ENCODE measurements at places on chromosomes 3 and 15.
A peak's percentile ranks its signal among the peaks of the same experiment; 100 is the strongest.

DNA sequence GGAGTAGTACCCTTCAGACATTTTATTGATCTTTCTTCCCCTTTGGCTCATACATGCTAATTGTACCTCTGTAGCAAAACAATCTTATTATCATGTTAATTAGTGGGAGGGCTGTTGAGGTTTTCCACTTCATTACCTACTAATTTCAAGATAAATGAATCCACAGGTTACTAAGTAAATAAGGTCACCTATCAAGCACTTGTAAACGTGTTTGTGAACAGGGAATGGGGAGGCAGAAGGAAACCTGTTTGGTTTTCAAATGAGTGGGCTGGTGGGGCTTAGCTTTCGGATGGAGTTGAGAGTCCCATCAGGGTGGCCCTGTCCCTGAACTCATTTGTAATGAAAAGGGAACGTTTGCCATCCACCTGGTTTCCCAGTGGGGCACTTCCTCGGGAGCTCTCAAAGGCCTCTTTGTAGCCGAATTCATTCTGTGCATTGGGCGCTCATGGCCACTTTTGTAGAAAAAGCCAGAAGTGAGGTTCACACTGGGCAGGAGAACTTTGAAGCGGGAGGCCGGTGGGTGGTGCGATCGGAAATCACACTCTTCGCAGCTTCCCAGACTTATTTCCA is 419.8 kb upstream of the NR2F2 start:
- no peak for DNase-seq

- peak; percentile 29 for DNase-seq
Measured at GRCh38 chr3:30222441-30222840, 384.0 kb upstream of the TGFBR2 start.

- DNase-seq = no peak
Measured at GRCh38 chr3:136943436-136943835, 14.3 kb upstream of the IL20RB start.

DNA sequence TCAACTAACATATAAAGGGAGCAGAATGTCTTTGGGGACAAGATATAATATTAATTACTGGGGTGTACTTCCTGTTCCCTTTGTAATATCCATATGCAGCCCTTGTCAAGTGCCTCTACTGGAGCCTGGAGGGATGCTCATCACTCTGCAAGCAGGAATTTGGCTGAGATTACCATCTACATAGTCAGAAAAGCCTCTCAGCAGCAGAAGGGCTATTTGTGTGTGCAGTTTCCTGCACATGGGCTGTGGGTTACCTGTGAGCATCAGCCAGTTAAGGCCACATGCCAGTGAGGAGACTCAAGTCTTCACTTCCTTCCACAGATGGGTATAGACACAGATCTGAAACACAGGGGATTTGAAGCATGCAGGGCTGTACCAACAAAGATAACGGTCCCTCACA is 278.1 kb upstream of the PLSCR5 start:
- DNase-seq = no peak

DNA sequence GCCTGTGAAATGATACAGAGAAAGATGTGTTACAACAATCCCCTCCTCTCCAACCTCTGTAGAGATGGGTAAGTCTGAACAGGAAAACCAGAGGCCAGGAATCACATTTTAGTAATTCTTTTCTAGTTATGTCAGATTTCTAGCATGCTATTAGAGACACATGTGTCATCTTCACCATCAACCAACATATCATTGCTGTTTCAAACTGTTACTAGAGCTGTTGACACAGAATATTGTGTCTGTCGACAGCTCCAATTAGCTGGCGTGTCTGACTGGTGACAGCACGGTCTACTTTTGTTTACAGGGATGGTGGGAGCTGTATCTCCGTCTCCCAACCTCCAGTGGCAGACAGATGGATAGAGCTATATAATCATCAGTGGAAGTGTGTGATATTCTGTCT is 393.2 kb downstream of the SOX2 start:
- DNase-seq = no peak

DNA sequence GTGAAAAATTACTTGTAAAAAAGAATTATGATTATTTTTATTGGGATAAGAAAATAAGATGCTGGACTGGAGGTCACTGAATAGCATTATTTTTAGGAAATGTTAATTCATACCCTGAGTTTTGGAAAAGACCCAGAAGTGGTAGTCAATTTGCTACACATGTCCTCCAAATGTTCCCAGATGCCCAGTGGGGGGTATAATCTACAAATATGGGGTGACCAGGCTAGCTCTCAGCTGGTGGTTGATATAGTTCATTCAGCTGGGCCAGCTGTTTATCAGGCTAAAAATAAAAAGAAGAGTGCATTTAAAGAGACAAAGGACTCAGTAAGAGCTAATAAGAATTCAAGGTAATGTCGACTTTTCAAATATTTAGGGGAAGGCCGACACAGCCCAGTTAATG is 402.0 kb upstream of the GOLIM4 start:
- DNase-seq = no peak

DNA sequence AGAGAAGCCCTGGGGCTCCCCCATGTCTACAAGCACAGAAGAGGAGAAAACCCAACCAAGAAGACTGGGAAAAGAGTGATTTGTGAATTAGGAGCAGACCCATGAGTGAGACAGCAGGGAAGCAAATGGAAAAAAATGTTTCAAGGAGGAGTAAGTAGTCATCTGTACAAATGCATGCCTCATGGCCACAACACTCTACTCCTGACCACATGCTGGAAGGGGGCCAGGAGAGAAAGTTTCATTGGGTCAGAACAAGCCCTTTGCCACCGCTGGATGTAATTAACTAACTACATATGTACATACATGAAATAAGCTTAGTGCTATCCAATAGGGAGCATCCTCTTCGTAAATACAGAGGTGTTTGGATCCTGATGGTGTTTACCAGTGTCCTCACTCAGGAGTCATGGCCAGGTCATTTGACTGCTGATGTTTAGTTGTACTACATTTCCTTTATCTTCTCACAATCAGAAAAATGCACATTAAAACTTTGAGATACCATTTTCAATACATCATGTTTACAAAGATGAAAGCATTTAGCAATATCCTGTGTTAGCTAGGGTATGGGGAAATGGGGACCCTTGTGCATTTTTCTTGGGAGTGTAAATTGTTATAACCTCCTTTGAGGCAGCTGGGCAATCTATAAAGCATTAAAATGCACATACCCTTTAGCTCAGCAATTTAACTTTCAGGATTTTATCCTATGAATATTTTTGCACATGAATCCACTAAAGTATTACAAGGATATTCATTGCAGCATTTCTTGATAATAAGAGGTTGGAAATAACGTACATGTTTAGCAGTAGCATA is 27.1 kb downstream of the CLRN1 start:
- DNase-seq = peak; percentile 52

DNA sequence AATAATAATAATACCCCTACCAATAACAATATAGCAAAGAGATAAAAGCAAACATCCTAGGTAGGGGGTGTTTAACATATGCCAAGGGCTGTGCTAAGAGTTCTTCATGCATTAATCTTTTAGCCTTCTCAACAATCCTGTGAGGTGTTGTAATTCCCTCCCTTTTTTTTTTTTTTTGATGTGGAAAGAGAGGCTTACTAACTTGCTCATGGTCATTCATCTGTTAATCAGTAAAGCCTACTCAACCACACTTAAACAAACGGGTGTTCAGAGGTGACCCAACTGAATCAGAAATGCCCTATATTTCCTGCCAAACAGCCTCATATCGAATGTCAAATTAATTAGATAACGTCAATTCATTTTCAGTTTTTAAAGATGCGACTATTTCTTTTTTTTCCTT is 232.1 kb downstream of the CTNNB1 start:
- peak; percentile 8 for DNase-seq

DNA sequence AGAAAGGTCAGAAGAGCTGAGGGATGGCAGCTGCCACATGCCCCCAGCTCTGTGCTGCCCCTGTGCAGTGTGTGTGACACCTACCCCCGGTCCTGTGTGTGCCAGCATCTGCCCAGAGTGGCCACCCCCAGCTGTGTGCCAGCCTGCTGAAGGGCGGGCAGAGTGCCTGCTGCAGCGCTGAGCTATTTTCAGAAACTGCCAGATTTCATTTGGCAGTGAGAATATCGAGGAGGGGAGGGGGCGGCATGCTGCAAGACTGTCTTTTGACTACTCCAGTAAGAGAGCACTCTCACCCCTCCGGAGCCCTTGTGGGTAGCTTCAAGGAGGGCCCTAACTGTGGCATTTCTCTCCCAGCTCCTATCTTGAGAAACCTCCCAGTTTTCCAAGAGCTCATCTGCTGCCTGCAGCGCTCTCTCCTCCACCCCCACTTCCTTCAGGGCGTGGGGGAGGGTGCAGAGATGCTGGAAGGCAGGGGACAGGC is 25.2 kb upstream of the DOCK3 start:
- DNase-seq = no peak

GRCh38 chr3:185311991-185312390 is 50.9 kb upstream of the MAP3K13 start:
- no peak for DNase-seq

- no peak for DNase-seq
Measured at GRCh38 chr15:78671626-78672211, 30.7 kb upstream of the CHRNB4 start.

- no peak for DNase-seq
Measured at GRCh38 chr15:45186771-45187577, 792 bp downstream of the SHF start.

GRCh38 chr3:58833491-58833890 is 166.9 kb upstream of the FAM3D start:
- no peak for DNase-seq

DNA sequence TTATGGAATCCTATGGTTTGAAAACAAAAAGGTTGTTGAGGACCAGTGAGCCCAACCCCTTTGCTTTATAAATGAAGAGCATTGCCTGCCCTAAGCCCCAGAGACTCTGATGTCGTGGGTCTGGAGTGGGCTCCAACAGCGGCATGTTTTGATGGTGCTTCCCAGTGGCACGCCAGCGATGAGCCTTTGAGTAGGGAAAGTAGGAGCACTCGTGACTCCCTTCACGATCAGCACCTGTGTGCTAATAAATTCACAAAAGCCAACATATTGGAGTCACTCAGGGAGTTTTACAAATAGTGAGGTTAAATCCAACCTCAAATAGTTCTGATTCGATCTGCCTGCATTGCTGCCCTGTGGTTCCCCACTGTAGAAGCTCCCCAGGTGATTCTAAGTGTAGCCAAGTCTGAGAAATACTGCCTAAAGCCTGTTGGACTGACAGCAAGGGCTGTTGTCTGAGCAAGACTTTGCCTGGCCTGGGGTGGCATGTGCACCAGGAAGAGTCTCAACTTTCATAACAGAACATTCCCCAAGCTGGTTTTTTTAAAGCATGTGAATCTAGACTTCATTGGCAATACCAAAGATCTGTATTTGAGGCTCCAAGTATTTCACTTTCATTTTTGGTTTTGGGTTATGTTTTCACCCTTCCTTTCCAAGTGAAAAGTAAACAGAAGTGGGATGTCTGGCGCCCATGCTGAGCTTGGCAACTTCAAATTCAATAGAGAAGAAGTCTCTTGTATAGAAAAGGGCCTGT is 9.9 kb downstream of the CCR5 start:
- no peak for DNase-seq

DNA sequence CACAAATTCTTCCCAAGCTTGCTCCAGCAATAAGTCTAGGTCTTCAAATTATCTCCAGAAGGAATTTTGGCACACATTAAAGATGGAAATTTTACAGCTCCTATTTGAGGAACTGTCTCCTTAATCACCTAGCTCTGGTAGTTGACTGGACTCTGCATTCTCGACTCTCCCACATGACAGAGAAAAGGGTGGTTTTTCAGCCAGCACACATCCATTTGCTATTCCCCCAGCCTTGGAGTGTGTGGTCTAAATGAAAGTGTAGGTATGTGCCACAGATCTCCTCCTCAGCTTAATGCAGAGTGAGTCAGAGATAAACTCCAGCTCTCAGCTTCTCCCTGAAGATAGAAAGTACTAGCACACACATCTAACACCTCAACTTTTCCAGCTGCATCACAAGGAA is 62.2 kb upstream of the ALCAM start:
- DNase-seq = no peak

DNA sequence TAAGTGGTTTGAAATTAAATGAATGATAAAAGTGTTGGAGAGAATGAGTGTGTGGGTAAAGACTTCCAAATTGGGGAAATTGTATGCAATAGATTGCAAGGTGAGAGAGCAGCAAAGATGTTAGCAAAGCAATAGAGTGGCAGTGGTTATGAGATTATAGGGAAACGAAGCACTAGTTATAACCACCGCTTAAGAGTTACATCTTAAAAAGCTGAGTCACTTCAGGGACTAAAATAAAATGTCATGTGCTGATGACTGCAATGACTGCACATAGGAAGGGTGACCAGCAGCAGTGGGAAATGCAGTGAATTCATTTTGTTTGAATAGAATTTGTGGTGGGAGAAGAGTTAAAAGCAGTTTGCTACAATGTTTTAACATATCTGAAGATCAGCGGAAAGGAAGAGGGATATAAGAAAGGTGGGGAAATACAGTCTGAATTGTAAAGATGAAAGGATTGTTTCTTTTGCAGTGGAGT is 127.3 kb downstream of the RAP2B start:
- DNase-seq = peak; percentile 15

- DNase-seq = no peak
Measured at GRCh38 chr3:16885593-16886302, 993 bp downstream of the PLCL2 start.

GRCh38 chr15:100931143-100931890 is 12.2 kb downstream of the LRRK1 start:
- DNase-seq = no peak

- no peak for DNase-seq
Measured at GRCh38 chr3:14789221-14789620, 29.5 kb upstream of the FGD5 start.

GRCh38 chr3:45959201-45959600 is 15.9 kb downstream of the CXCR6 start:
- no peak for DNase-seq

- peak; percentile 97 for DNase-seq
Measured at GRCh38 chr3:131903988-131904415, 130.8 kb downstream of the CPNE4 start.

GRCh38 chr15:75685195-75685594 is 27.5 kb downstream of the CSPG4 start:
- no peak for DNase-seq

- DNase-seq = peak; percentile 29
Measured at GRCh38 chr3:141656771-141657170, 81.3 kb upstream of the RNF7 start.

GRCh38 chr3:136250903-136251460 is 842 bp downstream of the PCCB start:
- peak; percentile 38 for DNase-seq

- no peak for DNase-seq
Measured at GRCh38 chr3:121542924-121543323, 2.9 kb downstream of the POLQ start.

GRCh38 chr3:8555113-8555661 is 53.6 kb downstream of the LMCD1 start:
- DNase-seq = peak; percentile 86

DNA sequence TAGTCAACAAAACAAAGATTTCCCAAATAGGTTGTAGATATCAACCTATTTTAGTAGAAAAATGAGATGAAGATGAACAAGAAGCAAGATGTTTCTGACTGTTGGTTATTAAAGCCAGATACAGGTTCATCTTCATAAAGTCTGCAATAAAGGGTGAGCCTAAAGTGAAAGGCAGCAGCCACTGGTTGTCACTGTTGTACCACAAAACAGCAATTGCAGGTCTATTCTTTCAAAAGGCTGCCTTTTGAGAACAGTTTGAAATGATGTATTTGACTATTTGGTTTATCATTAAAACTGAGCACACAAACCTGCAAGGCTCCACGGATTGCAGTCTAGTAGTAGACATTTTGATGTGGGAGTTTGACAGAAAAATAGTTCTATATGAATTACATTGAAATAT is 543.4 kb downstream of the GBE1 start:
- DNase-seq = no peak

- DNase-seq = no peak
Measured at GRCh38 chr15:101526442-101526841, 36.9 kb upstream of the PCSK6 start.
